ENCODE measurements at places on chromosomes 3 and 15.

DNA sequence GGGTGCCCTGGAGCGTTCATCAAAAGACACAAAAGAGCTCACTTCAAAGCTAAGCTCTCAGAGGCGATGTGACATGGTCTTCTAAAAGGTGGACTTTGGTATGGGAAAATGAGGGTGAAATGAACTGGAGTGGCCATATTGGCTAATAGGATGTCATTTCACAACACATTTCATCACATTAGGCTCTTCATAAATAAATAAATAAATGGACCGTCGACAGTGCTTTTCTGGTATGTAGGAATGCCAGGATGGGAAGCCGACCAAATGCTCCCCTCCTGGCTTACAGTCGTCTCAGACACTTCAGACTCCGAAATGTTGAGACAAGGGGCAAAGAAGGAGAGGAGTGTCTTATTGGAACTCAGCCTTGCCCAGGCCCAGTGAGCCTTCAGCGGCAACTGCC is 383.0 kb downstream of the NTRK3 start:
- no peak for DNase-seq

- DNase-seq, result no peak
Measured at GRCh38 chr15:99818872-99819271, 85.6 kb upstream of the LYSMD4 start.

DNA sequence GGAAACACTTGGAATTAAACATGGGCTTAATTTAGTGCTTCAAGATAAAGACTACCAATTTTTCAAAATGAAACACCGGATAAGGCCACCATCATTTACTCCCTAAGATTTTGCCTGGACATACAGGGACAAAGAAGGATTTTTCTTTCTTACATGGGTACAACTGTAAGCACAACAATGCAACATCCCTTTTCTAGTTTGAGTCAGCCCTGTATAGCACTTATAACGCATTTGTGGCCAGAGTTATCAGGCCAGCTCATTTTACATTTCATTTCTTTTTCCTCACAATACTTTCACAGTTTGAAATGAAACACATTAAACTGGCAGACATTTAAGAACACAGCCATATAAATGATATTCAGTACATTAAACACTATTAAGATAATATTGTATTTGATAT is 9.8 kb upstream of the SUCNR1 start:
- DNase-seq, result no peak

DNA sequence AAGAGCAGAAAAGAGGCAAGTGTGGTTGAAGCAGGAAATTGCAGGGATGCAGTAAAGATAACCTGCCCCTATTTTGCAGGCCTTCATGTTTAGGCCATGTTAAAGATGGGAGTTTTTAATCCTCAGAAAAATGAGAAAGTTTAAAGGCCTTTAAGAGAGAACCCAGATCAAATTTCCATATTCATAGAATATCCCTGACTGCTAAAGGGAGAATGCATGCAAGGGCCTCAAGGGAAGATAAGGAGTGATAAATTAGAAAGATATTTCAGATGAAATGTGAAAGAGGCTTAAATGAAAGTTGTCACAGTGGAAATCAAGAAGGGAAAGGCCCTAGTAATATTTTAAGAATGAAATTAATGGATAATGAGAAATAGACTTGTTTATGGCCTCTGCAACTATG is 292.1 kb downstream of the SATB1 start:
- DNase-seq, result no peak

DNA sequence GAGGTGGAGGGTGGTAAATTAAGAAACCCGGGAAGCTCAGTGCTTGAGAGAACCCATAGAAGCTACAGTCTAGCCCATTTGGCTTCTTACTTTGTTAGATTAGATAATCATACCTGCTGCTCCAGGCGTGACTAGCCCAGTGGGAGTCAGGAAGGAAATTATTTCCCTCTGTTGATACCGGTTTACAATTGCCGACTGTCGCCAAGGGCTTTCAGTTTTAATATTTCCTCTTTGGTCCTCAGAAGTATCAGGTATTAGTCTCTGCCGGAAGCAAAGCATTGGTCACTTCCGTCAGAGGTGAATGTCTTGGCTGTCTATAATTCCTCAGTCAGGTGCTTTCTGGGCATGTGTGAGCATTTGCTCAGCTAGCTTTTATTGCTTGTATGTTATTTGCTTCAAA is 75.2 kb downstream of the LPP start:
- DNase-seq, result no peak

DNA sequence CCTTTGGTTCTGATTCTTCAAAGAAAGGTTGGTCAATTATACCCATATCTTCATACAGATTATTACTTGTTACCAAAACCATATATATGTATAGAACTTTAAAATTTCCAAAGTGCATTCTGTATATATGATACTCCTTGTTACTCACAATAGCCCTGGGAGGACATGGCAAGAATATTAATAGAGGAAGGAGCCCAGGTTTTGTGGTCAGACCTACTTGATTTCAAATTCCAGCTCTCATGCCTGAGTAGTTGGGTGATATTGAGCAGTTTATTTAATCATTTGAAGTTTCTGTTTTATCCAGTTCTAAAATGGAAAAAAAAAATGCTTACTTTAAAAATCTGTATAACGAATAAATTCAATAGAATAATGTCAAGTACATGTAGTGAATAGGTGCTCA is 2.5 kb downstream of the IL1RAP start:
- DNase-seq, result no peak

DNA sequence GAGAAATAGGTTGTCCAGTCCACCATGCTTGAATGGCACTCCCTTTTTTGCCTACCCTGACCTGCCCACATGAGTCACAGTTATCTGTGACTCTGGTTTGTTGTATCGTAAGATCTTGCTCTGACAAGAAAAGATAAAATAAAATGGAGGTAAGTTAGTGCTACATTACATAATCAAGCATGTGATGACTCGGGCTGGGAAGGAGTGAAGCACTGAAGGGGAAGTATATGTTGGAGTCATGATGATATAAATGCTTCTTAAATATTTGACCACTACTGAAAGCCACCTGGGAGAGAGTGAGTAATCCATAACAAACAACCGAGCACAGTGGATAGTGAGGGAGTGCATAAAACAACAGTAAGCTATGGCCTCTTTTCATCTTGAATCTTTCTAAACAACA is 124.4 kb downstream of the SHOX2 start:
- no peak for DNase-seq

- DNase-seq, result no peak
Measured at GRCh38 chr3:111315930-111316587, 225.9 kb upstream of the CD96 start.

- DNase-seq, result no peak
Measured at GRCh38 chr3:30428251-30428650, 178.2 kb upstream of the TGFBR2 start.

- DNase-seq, result no peak
Measured at GRCh38 chr3:183377307-183377959, 51.0 kb downstream of the MCF2L2 start.

DNA sequence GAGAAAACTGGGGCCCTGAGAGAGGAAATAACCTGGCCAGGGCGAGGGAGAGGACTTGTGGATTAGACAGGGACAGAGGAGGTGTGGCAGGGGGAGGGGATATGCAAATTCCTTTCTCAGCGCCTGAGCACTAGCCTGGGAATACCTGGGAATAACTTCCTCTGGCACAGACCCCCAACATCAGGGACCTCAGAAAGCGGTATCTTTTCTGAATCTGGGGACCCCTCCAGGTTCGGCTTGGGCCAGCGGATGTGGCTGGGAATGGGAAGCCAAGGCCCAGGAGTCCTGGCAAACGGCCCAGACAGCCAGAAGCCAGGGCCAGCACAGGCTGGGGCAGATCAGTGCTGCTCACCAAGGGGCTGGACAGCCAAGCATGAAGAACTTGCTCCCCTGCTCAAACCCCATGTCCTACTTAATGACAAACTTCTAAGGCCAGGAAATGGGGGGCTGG is 9.2 kb upstream of the ACSBG1 start:
- DNase-seq, result peak; percentile 85

DNA sequence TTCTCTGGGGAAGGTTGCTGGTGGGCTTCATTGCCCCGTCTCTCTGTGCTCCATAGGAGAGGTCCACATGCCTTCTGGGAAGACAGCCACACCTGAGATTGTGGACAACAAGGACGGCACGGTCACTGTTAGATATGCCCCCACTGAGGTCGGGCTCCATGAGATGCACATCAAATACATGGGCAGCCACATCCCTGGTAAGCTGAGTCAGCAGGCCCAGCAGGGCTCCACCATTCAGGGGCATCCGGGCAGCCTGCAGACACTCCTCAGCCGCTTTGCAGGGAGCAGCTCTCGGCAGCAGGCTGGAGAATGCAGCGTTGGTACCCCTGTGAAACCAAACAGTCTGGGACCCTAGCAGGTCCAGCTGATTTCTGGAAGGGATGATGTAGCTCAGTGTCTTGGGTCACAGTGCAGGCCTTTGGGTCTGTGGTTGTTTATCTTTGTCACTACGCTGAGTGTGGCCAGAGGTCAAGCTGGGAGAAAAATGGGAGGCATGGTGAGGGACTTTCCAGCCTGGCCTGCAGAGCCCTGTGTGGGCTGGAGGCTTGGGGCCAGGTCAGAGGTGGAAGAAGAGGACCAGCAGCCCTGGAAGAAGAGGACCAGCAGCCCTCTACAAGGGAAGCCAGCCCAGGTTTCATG is 67.2 kb downstream of the DNASE1L3 start:
- DNase-seq, result no peak

DNA sequence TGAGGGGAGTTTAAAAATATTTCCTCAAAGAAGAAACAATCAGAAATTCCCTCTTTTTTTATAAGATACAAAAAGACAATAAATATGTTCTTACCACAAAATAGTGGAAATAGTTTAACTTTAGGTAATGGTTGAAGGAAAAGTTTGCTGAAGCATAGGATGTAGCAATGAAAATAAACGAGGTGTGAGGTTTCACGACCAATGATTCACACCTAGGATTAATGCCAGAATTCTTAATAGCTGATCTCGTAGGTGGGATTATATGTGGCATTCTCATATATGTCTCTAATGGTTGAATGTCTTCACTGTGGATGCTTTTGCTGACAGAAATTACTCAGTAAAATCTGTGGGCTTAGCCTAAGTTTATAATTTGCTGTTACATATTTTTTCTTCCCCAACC is 467.7 kb downstream of the FGF12 start:
- DNase-seq, result no peak

GRCh38 chr3:48565591-48566400 is 2.2 kb upstream of the UCN2 start:
- no peak for DNase-seq

GRCh38 chr3:34107669-34108068 is 309.2 kb downstream of the PDCD6IP start:
- DNase-seq, result no peak

DNA sequence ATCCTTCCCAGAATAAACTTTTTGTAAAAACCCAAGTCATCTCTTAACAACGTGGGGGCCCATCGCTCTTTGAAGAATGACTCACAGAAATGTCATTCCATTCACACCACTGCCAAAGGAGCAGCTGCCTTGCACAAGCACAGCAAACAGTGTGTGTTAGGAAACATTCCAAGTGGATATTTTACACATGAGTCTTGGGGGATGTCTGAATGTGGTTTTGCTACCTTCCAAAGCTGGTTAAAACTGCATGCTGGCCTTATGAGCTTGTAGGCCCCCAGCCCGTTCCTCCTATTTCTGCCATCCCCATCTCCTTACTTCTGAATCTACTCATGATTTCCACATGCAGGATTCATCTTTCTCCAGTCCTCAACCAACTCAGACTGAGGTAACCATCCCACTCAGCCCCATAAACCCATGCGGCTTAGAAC is 130.8 kb downstream of the CPNE4 start:
- DNase-seq, result no peak

DNA sequence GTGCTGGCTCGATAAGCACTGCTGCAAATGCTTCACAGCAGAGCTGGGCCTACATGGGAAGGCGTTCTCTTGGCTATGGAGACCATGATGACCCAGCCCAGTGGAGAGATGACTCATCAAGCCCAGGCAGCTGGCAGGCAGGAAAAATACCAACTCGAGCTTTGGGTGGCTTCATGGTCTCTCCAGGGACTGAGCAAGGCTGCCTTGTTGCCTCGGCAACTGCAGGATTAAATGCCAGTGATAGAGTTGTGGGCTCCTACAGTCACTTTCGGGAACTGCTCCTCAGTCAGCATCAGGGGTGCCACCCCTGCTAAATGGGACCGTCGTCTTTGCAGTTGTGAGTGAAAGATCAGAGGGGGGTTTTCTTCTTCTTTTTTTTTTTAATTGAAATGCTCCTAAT is 54.6 kb upstream of the MYZAP start:
- DNase-seq, result no peak

GRCh38 chr3:23837691-23838090 is 31.9 kb downstream of the UBE2E1 start:
- no peak for DNase-seq

GRCh38 chr3:194537732-194538247 is 51.0 kb upstream of the ATP13A3 start:
- no peak for DNase-seq

DNA sequence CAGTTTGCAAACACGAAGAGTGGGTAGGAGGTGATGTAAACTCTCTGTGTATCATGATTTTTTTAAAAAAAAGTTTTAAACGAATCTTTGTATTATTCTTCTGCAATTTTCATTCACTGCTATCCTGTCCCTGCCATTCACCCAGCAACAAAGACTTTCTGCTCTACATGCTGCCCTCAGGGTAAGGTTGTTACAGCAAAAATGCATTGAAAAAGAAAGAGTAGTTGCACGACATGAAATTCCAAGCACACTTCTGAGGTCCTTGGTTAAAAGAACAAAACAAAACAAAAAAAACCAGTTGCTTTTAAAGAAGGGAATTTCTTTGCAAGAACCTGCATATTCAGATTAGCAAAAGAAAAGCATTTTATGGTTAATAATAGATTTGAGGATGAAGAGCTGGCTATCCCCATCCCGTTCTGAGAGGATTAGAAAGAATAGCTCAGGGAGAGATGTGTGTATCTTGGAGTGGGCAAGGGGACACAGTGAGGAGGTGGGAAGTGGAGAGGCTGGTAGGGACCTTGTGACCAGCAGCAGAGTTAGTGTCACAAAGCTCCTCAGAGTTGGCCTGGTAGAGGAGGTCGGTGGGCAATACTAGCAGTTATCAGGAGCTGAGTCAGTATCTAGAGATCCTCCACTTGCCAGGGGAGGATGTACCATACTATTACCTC is 290.8 kb downstream of the NEK10 start:
- no peak for DNase-seq

- DNase-seq, result no peak
Measured at GRCh38 chr3:46102059-46102779, 74.9 kb upstream of the XCR1 start.
